NCI-H2081 (cell line): ENCODE measurements at places on chromosomes 2 and 18.

DNA sequence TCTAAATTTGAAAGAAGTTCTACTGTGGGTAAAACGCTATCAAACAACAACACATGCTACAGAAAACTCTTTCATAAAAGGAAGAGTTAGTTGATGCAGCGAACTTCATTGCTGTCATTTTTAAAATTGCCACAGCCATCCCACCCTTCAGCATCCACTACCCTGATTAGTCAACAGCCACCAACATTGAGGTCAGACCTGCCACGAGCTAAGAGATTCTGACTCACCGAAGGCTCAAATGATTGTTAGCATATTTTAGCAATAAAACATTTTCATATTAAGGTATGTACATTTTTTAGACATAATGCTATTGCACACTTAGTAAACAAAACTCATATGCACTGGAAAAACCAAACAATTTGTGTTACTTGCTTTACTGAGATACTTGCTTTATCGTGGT lies 347.1 kb downstream of the CLIP4 start:
- no peak for DNase-seq

GRCh38 chr2:102674370-102674769 lies 55.0 kb downstream of the SLC9A2 start:
- no peak for DNase-seq

- no peak for DNase-seq
These were observed 191.2 kb downstream of the LRRTM1 start for GRCh38 chr2:80113399-80113798.

DNA sequence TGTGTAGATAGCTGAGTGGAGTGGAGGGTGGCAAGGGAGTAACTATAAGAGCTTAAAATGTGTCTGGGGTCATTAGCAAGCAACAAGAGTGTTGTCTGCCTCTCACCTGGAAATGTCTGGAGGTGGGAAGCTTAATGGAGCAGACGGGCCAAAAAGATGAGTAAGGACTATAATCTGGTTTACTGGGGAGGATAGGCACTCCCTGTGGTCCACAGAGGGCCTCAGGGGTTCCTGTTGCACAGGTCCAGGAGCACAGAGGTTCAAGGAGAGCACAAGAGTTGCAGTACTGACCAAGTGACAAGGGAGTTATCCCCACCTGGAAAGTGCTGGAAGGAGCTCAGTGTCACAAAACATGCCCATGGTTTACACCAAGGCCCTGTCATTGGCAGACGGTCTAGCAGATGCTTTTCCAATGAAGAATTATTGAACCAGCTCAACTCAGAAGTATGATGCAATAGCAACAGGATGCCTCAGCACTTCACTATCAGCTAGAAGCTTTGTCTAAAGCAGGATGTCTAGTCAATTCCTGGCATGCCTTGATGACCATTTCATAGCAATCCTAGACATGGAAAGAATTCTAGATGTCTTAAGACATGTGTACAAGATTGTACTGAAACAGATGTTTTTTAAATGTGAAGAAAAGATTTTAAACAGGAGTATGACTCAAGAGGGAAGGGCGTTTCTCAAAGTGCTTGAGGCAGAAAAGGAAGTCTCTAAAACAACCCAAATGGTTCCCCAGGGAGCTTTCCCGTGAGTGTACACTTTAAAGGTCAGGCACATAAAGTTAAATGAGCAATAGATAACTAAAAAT lies 62.9 kb upstream of the SERPINE2 start:
- no peak for DNase-seq

DNA sequence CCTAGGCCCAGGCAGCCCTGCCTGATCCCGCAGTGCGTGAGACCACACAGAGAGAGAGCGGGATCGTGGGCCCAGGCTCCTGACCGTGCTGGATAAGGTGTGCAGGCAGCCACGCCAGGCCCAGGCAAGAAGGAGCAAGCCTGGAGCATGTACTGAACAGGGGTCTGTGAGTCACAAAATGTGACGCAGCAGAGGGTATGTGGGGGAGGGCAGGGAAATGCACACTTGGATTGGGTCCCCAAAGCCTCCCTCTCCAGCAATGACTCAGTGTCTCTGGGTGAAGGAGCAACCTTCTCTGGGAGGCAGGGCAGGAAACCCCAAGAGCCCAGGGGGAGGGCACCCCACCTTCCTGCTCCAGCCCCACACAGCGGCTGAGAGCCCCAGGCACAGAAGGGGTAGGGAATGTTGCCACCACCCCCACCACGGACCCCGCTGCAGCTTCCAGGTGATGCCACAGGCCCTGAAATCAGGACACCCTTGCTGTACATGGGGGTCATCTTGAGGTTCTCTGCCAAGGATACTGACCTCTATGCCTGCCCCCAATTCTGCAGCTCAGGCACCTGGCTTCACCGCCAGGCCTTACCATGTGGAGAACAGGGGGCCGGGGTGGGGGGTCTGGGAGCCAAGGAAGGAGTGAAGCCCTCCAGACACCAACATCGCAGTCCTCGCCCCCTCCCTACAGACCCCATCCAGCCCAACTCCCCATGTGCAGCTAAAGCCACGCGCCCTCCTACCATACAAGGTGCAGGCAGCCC lies 1.3 kb upstream of the GPC1 start:
- DNase-seq: no peak

DNA sequence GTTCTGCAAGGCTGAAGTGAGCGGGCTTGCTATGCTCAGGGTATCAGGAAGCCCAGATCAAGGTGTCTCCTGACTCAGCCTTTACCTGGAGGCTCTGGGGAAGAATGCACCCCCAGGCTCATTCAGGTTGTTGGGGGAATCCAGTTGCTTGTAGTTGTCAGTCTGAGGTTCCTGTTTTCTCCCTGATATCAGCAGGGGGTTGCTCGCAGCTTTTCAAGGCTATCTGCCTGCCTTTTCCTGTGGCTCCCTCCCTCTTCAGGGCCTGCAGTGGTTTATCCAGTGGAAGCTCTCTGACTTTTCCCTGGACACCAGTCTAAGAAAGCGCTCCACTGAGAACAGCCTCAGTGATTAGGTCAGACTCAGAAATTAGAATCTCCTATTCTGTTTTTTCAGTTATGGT lies 116.6 kb downstream of the PTPRM start:
- DNase-seq: no peak

DNA sequence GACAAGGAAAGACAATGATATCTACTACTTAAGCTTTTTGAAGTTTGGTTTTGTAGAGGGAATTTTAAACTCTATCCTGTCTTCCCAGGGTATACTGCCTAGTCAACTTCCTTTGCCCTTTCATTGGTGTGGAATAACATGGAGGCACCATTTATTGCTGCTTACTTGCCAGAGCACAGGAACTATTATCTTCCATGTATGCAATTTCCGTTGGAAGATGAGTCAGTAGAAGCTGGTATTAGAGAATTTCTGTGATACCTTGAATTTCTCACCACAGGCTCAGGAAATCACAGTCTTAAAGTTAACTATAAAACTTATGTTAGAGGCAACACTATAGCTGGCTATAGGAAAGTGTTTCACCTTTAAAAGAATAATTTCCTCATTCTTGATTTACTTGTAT lies 40.9 kb upstream of the RGPD4 start:
- DNase-seq: no peak

GRCh38 chr2:215437614-215438013 lies 1.7 kb upstream of the FN1 start:
- DNase-seq: no peak

DNA sequence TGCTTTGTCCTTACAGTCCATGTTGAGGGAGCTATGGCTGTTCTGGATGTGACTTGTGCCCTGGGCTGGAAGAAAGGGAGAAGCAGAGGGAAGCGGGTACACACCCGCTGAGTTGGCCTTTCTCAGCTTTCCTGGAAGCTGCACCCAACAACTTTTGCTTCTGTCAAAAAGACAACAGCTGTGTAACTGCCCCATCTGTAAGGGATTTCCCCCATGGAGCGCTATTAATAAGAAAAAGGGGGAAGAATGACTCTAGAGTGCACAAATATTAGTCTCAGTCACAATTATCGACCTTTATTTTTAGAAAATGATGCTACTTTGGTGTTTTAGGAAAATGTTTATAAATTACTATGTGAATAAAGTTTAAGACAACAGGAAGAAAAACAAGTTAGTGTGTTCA lies 368.3 kb downstream of the RAD51AP2 start:
- DNase-seq: no peak

DNA sequence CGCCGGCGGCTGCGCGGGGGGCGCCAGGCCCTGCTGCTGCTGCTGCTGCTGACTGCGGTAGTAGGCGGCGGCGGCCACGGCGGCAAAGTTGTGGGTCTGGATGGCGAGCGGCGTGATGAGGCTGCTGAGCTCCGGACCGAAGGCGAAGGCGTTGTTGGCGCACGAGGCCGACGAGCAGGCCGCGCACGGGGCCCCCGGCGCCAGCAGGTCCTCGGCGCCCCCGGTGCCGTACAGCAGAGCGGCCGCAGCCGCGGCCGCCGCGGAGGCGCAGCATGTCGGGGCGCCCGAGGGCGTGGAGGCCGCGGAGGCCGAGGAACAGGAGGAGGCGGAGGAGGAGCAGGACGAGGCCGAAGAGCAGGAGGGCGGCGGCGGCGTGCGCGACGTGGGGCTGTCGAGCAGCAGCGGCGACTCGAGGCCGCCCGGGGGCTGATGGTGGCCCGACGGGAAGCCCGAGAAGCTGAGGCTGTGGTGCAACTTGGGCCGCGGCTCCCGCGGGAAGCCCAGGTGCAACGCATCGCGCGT lies 1.8 kb downstream of the ZFP36L2 start:
- no peak for DNase-seq
